ENCODE measurements at places on chromosomes 7 and 10.
A peak's percentile ranks its signal among the peaks of the same experiment; 100 is the strongest.

DNA sequence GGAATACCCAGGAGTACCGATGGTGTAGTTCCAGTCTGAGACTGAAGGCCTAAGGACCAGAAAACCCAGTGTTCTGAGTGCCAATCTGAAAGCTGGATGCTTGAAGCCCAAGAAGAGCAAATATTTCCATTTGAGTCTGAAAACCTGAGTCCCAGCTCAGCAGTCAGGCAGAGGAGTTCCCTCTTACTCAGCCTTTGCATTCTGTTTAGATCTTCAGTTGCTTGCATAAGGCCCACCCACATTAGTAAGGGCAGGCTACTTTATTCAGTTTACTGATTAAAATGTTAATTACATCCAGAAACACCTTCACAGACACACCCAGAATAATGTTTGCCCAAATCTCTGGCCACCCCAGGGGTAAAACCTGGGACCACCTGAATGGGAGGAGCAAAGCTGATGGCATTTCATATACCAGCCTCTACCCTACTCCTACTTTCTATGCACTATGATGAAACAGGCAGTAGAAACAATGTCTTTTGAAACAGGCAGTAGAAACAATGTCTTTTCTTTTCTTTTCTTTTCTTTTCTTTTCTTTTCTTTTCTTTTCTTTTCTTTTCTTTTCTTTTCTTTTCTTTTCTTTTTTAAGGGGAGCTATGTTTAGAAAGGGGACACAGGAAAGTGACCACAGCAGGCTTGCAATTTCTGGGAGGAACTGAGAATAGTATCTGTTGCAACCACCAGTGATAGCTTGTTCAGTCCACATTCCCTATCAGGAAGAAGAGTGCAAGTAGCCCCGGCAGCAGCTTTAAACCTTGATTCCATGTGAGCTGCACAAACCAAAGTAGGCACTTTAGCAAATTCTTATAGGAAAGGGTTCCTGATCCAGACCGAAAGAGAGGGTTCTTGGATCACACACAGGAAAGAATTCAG lies 30.6 kb downstream of the FAM237B start:
- peak; percentile 18 for DNase-seq

DNA sequence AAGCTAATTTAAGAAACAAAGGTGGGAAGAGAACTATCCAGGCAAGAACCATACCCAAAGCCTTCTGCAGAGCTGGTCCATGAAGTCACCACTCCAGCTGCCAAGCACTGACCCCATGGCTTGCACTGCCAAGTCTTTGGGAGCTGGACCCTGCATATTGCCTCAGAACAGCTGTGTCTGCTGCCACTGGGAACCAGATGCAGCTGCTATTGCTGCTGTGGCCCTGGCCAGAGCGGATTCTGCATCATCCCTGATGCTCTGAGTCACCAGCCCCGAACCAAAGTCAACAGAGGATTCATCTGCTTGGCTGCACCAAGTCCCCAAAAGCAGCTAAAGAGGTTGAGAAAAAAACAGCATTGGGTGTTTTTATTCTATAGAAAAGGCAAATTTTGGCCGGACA lies 39.2 kb upstream of the GSAP start:
- no peak for DNase-seq

GRCh38 chr7:53325061-53325460 lies 289.6 kb downstream of the POM121L12 start:
- DNase-seq: no peak

DNA sequence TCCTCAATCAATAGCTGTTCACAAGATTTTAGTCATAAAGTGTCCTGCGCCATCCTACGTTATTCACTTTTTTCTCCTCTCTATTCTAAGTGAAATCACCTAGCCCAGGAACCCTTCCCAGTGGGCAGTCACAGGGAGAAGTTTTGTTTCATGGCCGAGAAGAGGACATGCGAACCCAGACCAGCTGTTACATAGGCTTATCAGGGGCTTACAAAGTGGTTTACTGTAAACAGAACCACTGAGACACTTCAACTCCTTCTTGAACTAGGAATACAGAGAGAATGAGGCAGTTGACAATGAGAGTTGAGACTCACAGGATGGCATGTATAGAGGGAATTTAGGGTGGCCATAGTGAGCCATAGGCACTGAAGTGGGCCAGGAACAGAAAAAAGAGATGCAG lies 246.9 kb upstream of the GLI3 start:
- no peak for DNase-seq

DNA sequence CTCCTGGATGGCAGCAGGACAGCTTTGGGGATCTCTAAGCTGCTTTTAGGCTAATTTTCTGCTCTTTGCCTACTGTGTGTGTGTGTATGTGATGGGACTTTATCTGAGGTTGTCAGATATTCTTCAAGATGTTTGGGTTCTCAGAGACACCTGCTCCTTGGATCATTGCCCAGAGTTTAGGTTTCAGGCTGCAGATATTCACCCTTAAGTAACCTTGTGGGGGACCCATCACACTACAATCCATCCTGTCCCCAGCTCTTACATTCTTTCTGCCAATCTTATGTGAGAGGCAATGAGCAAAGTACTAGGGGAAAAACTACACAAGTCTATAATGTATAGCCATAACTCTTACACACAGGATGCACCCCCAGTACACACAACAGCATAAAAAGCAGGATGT lies 263.0 kb upstream of the ZWINT start:
- DNase-seq: no peak

DNA sequence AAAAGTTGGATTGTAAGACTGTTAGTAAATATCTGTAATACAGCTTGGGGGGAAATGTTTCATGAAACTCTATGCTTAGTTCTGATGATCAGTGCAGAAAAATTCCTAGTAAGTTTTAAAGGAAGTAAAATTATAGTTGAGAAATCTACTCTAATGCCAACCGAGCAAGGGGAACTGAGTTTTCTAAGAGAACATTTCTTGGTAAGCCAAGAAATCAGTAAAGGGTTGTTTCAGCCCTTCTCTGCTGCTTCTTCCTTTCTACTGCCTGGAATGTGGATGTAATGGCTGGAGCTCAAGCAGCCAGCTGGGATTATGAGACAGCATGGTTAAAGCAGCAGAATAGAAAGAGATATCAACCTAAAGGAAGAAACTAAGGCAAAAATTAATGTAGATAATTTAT lies 15.9 kb upstream of the AKR1B1 start:
- peak; percentile 60 for DNase-seq

DNA sequence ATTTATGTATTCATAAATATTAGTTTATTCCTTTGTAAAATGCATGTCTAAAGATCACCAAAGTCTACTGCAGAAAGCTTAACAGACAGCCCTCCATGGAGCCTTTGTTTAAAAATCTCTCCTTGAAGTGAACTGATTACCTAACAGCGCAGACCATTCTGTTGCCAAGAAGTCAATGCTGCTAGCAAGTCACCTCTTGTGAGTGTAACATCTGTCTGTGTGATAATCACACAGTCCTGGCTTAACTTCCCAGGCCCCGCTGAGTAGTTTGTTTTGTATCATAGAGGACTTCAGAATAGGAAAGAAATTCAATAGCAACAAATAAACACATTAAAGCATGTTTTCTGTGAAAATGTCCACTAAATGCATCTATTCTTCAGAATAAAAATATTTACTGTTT lies 435.3 kb upstream of the IGFBP3 start:
- DNase-seq: no peak

DNA sequence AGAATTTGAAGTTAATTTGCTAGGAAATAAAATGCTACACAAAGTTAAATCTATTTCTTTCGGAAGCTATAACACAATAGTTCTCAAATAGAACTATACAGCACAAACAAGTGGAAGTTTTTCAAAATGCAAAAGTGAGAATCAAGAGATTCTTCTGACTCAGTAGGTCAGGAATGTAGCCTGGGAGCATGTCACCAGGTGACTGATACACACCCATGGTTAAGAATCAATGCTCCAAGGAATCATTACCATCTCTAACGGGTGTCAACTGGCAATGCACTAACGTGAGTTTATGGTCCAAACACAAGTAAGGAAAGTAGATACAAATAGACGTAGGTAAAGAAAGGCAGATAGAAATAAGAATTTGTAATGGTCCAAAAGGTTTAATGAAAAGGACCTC lies 170.5 kb downstream of the SRPK2 start:
- DNase-seq: no peak

All from inflammatory macrophage treated with lipopolysaccharide for 1 hour (primary cell).